Posterior cingulate gyrus (tissue), 11 donors: ENCODE measurements at places on chromosomes 1 and 21.

DNA sequence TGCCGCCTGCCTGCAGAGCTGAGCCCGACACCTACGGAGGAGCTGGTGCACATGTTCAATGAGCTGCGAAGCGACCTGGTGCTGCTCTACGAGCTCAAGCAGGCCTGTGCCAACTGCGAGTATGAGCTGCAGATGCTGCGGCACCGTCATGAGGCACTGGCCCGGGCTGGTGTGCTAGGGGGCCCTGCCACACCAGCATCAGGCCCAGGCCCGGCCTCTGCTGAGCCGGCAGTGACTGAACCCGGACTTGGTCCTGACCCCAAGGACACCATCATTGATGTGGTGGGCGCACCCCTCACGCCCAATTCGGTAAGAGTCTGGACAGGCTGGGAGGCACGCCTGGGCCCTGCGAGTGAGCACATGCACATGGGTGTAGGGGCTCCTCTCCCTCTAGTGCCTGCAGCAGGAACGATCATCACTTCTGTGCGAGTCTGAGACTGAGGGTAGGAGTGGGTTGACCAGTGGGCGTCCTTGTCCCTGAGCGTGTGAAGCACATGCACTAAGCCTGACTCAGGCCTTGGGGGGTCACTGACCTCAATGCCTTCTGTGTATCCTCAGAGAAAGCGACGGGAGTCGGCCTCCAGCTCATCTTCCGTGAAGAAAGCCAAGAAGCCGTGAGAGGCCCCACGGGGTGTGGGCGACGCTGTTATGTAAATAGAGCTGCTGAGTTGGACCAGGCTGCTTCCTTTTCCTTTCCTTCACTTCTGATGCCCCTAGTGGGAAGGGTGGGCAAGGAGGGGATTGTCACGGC is 6.9 kb downstream of the DMAP1 start:
- DNase-seq: no peak

DNA sequence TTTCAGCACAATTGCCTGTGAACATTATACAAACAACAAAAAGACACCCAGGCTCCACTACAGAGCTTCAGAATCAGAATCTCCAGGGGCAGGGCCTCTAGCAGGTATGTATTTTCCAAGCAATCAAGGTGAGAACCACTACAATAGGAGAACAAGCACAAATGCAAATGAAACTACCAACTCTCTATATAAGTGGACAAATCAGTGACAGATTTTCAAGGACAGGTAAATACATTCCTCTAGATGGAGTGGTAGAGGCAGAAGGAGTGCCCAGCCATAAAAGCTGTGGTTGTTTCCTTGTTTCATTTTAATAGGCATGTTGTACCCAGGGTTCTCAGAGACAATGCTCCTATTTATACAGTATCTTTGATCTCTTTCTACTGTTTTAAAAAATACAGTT is 20.1 kb upstream of the CCDC17 start:
- DNase-seq: no peak

- DNase-seq: no peak
Measured at GRCh38 chr1:47870480-47870879, 126.7 kb downstream of the TRABD2B start.

- no peak for DNase-seq
Measured at GRCh38 chr1:7628273-7628672, 142.8 kb upstream of the VAMP3 start.

DNA sequence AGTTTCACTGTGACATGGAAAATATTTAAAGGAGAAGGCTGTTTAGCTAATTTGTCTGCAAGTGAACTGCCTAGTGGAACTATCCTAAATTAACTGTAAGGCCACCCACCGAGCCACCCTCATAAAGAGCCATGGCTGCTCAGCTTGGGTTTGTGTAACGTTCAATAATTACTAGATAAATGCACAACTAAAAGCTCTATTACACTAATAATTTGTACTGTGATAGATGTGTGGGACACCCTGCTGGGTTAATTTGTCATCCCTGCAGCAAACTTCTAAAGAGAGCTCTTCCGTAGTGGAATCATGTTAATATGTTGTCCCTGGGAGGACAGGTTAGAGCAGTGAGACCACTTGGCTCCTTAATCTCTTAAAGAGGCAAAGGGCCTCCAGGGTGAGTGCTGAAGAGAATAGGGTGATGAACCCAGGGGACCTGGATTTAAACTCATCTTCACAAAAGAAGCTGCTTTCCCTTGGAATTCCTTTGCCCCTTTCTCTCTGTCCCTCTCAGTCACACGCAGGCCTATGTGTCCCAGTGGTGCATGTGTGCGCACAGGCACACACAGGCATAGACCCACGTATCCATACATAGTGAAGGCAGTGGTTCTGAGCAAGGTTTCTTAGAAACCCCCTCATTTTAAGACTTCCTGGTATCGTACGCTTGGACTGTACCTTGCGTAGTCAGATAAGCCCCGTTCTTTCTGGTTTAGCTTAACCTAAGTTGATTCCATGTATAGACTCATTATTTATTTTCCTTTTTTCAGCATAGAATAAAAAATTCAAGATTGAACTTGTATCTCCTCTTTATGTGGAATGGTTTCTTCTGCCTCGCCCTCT is 310.3 kb downstream of the NFIA start:
- no peak for DNase-seq

- DNase-seq: peak; percentile 78
Measured at GRCh38 chr1:1959840-1960479, 40.9 kb upstream of the TMEM52 start.

- DNase-seq: peak; percentile 26
Measured at GRCh38 chr1:5473268-5473667, 519.0 kb downstream of the NPHP4 start.

- no peak for DNase-seq
Measured at GRCh38 chr1:216884614-216885229, 161.5 kb upstream of the ESRRG start.

- DNase-seq: no peak
Measured at GRCh38 chr1:18707696-18708257, 77.1 kb downstream of the PAX7 start.

DNA sequence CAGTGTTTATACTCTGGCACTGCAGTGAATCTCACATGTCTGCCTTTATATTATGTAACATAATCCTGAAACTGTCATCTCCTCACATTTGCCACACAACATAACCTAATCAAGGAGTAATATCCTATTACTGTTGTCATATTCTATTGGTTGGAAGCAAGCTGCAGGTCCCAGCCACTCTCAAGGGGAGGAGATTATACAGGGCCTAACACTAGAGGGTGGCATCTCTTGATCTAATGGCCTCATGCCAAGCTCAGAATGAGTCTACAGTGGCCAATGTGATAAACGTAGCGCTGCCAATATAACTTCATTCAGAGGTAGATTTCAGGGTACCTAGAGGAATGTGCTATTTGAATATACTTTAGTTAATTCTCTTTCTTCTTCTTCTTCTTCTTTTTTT is 166.8 kb downstream of the BACH1 start:
- DNase-seq: no peak

DNA sequence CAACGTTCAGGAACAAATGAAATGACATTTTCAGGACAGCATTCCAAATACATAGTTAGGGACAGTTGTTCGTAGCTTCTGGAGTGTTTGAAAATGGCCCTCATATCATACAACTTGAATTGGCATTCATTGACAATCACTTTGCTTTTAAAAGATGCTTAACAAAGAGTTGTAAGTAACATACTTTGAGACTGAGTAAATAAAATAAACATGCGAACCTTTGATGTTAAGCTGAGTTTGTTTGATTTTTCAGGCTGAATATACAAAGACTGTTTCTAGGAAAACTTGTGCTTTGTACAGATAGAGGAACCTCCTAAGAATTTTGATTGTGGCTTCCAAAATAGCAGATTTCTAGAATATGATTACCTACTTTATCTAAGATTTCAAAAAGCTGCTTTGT is 45.3 kb downstream of the ITSN1 start:
- DNase-seq: no peak

- no peak for DNase-seq
Measured at GRCh38 chr1:40740997-40741736, 42.4 kb upstream of the KCNQ4 start.

GRCh38 chr1:21154717-21155116 is 22.0 kb downstream of the EIF4G3 start:
- DNase-seq: no peak

- no peak for DNase-seq
Measured at GRCh38 chr21:8993943-8994639, 1527.3 kb upstream of the TPTE start.

DNA sequence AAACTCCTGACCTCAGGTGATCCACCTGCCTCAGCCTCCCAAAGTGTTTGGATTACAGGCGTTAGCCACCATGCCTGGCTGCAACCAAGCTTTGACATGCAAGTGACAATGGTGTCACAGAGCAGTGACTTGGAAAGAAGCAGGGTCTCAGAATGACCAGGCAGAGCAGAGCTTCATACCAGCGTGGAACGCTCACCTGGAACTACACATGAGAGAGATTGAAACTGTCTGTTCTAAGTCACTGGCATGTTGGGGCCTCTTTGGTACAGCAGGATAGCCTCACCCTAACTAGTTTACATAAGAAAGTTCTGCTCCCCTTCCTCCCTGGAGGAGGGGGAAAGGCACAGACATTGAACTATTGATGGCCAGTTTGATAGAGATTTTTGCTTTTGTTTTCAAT is 47.5 kb upstream of the ITPKB start:
- no peak for DNase-seq

GRCh38 chr1:88985032-88985431 is 7.4 kb downstream of the KYAT3 start:
- DNase-seq: no peak

- DNase-seq: no peak
Measured at GRCh38 chr1:75908717-75909152, 23.5 kb downstream of the ASB17 start.

DNA sequence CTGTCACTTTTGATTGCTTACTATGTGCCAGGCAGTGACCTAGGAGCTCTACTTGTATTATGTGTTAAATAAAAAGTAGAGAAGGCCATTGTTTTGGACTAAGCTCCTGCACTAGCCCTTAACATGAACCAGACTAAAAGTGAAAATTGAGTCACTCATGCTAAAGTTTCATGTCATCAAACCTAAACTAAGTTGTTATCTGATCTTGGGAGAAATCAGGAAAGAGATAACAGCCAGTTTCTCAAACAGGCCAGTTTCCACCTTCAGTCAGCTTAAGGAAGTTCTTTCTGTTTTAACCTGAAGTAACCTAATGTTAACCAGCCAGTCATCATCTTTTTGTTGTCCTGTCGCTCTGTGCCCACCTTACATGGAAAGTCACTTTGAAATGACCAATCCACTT is 102.1 kb upstream of the MARK1 start:
- no peak for DNase-seq

DNA sequence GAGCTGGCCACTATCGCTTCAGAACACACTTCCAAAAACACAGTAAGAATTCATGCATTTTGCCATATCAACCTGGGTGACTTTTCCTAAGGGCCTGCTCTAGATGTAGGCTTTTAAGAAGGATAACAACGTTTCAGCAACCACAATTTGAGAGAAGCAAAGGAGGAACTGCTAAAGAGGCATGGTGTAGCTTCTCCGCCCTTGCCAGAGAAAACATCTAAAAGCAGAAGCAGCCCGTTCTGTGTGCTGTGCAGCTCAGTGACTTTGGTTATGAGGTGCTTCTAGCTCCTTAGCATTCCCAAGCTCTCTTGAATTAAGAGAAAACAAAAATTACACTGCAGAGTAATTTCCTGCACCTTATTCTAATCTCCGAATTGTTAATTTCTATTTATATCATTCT is 2.7 kb downstream of the PER3 start:
- no peak for DNase-seq

DNA sequence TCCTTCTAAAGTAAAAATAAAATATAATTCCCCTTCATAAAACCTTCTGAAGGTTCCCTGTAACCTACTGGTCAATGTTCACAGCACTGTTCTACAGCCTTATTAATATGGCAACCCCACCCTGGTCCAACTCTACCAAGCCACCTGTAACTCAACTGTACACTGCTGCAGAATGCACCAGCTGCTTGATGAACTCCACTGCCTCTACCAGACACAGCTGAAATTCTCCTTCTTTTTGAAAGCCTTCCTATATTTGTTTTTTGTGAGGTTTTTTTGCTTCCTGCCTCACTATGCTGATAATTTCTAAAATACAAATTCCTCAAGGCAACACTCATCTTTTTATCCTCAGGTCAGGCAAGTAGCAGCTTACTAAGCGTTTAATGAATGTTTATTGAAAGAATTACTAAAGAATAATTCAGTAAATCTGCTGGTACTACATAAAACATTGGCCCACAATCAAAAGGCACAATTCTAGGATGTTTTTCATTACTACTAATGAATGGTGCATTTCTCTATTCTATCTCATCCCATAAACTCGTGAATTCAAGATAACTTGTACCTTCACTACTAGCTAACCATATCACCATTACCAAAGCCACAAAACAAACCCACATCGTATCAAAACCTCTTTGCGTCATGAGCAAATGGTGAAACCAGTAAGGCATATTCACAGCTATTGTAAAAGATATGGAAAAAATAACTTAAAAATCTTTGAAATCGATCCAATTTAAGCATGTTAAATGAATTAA is 2.4 kb downstream of the SSX2IP start:
- DNase-seq: no peak

- DNase-seq: no peak
Measured at GRCh38 chr1:11100149-11100493, 452 bp upstream of the EXOSC10 start.

GRCh38 chr1:69777423-69777822 is 209.7 kb downstream of the LRRC7 start:
- no peak for DNase-seq

DNA sequence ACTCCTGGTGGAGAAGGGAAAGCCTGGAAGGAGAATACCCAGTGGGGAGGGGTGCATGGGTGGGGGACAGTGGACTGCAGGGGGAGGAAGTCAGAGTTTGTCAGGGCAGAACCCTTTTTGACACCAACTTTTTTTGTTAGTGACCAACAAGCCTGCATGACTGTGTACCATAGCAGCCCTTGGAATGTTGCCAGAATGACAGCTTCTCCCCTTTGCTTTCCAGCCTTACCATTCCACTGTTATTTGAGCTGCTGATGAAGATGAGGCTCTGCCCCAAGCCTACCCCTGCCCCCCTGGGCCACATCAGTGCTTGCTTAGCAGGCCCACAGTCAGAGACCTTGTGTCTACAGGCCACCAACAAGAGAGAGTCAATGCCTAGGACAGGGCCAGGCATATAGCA is 341.2 kb downstream of the HHAT start:
- no peak for DNase-seq

- no peak for DNase-seq
Measured at GRCh38 chr1:234435620-234436019, 43.4 kb downstream of the TARBP1 start.

DNA sequence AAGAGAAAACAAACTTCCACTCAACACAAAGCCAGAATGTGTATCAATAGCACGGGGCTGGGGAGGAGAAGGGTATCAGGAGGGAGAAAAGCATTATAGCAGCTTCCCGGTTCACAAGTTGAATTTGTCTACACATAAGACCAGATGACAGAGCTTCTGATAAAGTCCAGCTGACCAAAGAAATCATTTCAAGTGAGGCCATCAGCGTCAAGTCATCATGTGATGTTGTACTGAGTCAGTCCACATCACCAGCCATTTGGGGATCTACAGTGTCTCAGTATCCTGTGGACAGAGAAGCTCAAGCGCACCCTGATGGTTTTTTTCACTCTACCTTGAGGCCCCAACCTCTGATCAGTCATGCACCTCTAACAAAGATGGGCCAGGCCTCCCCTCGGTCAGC is 33.0 kb downstream of the SETD4 start:
- DNase-seq: no peak

GRCh38 chr21:39612233-39613040 is at the start of gene B3GALT5:
TSS of gene B3GALT5 (plus strand) at chr21:39612940. CDS start at chr21:39660560, 47,620 bp downstream.
- peak; percentile 22 for DNase-seq

- no peak for DNase-seq
Measured at GRCh38 chr1:31897526-31898100, 40.6 kb downstream of the PTP4A2 start.

GRCh38 chr1:86201311-86201710 is 44.7 kb upstream of the COL24A1 start:
- DNase-seq: no peak
